ENCODE measurements at places on chromosomes 12 and 14. TPM values are rescaled to one million over a fixed set of nuclear protein-coding genes. Genes with fewer than 3 reads are reported as not detected.

GRCh38 chr12:122200541-122201175 lies 2.9 kb upstream of the B3GNT4 start:
- no peak for DNase-seq

DNA sequence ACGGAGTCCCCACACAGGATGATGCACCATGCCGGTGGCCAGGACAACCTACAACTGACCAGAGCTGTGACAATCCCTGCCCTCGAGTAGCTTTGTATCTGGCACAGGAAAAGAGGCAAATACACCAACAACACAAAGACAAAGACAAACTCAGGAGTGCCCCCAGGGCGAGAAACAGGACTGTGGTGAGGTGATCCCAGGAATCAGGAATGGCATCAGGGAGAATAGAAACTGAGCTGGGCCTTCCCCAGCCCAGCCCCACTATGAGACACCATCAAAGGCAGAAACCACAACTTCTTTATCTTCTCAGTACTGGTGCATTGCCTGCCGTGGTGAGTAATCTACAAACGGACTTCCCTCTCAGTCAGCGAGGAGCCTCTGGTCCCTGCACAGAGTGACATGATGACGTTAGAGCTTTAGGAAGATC lies 157.7 kb downstream of the TTC7B start:
- DNase-seq: peak; percentile 9

DNA sequence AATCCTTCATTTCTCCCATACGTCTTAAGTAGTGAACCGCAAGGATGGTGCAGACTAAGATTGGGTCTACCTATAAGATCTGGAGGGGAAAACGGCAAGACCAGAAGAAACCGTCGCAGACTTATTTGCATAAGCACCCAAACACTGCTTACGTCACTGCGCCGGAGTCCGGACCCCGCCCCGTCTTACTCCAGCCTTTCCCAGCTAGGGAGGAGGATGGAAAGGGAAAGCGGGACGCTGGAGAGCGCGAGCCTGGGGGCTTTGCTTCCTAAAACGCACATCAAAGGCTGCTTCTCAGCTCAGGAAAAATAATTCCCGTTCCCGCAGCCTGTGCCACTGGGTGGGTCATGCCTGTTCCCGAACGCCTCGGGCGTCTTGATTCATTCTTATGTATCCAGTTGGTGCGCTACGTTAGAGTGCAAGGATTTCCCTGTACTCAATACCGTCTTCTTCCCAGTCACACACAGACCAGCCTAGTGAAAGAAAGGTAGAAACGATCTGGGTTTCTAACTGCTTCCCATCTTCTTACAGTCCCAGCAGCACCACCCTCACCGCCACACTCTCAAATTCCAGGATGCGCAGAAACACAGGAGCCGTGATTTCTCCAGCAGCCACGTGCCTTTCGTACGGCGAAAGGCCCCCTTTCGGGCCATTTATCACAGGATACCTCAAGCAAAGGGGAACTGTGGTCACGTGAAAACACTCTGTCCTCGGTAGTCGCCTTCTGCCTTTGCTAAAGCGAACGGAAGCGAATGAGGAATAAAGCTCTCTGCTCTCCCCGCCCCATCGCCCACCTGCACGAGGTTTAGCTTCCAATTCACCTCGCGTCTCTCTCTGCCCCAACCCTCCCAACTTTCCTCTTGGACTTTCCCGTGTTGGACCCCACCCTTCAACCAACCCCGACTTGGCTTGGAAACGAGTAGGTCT lies 1.1 kb downstream of the SLC6A15 start:
- no peak for DNase-seq

GRCh38 chr12:117049295-117049694 lies 49.9 kb downstream of the TESC start:
- no peak for DNase-seq

DNA sequence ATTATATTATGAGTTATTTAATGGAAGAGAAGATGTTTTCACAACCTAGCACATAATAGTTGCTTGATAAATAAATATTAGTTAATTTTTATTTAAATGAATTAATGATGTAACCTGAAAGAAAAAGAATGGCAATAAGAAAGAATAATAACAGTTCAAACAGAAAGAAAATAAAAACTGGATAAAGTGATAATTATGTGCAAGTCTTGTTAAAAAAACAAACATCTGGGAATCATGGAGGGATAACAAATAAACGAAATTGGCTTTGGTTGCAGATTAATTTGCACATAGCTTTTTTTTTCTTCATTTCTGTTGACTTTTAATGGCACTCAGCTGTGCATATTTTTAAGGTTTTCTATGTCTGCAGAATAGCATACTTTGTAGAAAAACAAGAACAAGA lies 23.4 kb upstream of the ABCD2 start:
- DNase-seq: no peak

DNA sequence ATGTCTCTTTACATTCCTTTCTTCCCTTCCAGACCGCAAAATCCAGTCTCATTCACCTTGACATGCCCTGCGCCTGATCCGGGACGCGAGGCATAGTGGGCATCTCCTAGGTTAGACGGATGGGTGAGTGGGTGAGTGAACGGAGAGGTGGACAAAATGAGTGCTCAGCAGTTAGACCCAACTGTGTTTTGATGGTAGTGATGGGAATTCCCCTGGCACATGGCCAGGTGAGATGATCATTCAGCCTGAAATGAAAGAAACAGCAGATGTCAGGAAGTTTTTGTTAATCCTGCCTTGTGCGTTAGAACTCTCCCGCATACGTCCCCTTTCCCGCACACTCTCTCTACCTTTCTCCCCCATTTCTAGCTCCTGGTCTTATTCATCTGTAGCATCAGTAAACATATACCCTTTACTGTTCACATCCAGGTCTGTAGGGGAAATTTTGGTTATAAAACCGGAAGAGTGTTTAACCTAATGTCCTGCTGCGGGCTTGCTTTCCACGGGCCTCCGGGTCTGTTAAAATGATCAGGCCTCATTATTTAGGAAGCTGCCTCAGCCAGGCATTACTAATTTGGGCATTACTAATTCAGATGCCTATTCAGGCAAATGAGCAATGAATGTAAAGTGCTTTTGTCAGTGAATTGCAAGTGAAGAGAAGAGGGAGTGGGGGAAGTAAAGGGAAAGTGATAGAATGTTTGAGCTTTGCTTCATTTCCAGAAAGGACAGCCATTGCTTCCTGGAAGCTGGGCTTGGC lies 172.8 kb downstream of the ETV6 start:
- no peak for DNase-seq

- DNase-seq: no peak
Observed at GRCh38 chr12:63882844-63883243, 38.3 kb downstream of the SRGAP1 start.

- DNase-seq: no peak
Observed at GRCh38 chr12:90239732-90240260, 531.2 kb upstream of the ATP2B1 start.

DNA sequence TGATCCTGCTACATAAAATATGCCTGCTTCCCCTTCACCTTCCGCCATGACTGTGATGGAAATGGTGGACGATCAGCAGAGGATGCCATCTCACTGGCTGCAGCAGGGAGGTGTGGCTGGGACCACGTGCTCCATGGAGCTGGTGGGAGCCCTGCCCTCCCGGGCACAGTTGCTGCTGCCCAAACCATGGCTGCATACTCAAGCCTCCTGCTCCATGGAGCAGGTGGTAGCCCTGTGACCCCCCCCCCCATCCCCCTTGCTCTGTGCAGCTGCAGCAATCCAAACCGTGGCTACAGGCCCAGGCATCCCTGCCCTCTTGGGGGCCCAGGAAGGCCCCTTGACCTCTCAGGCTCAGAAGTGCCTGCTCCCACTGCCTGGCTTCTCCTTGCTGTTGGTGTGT lies 597.5 kb upstream of the LMO3 start:
- no peak for DNase-seq

SSTR1 gene
- polyA plus RNA-seq: 0.27 TPM

DIO2 gene
- polyA plus RNA-seq: 1.3 TPM

TMCC3 gene
- polyA plus RNA-seq: 4.0 TPM

LIN7A gene
- 0.57 TPM for polyA plus RNA-seq

ITGA7 gene
- 18.7 TPM for polyA plus RNA-seq

KCNMB4 gene
- 5.0 TPM for polyA plus RNA-seq

GPHB5 gene
- polyA plus RNA-seq: 0.34 TPM

SERPINA3 gene
- 120 TPM for polyA plus RNA-seq
